Putamen (tissue), 1 donor: ENCODE measurements at places on chromosomes 11 and 22.

DNA sequence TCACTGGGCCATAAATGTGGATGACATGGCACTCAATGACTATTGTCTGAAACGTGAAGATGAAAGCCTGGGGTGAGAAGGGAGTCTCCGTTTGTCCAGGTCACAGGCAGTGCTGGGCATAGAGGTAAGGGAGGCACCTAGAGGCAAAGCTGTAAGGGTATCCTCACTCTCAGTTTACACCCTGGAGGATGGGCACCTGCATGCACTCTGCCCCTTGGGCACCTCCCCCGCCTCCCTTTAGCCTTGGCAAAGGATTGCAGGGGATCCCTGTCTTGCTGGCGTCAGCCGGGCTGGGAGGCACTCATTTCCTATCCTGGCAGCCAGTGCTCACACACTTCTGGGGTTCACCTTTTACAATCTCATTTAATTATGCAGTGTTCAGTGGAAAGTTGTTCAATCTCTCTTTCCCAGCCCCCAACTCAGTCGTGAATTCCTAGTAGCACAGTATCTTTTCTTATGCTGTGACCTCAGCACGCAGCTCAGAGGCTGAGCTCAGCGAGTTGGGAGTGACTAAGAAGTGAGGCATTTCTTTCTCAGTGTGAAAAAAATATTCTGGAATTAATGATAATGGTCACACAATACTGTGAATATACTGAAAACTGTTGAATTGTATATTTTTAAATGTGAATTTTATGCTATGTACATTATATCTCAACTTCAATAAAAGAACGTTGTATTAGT lies 866.6 kb downstream of the BRD1 start:
- no peak for DNase-seq

DNA sequence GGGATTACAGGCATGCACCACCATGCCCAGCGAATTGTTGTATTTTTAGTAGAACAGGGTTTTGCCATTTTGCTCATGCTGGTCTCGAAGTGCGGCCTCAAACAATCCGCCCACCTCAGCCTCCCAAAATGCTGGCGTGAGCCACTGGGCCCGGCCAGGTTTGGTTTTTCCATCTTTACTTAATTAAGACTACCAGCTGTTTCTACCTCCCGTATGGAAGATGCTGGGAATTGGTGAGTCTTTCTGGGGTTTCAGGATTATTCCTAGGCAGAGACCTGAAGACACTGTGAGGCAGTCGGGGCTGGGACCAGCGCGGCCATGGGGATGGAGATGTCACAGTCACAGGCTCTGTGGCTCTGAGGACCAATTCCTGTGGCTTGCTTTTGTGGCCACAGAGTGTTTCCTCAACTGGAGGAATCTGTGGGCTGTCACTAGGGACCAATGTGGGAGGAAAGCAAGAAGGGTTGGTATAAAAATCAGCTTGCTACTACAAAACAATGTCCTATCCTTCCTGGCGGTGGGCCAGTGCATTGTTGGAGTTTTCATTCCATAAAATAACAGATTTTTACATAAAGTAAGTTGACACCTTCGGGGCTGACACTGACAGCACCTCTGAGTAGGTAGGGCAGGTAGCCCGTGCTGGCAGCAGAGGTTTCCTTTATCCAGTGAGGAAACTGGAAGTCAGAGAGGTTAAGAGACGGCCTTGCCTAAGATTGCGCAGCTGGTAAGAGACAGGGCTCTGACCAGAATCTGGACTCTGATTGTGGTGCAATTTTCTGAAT lies 8.4 kb upstream of the FTH1 start:
- no peak for DNase-seq

- DNase-seq: peak; percentile 87
Observed at GRCh38 chr11:20367313-20367948, 3.9 kb downstream of the HTATIP2 start.

DNA sequence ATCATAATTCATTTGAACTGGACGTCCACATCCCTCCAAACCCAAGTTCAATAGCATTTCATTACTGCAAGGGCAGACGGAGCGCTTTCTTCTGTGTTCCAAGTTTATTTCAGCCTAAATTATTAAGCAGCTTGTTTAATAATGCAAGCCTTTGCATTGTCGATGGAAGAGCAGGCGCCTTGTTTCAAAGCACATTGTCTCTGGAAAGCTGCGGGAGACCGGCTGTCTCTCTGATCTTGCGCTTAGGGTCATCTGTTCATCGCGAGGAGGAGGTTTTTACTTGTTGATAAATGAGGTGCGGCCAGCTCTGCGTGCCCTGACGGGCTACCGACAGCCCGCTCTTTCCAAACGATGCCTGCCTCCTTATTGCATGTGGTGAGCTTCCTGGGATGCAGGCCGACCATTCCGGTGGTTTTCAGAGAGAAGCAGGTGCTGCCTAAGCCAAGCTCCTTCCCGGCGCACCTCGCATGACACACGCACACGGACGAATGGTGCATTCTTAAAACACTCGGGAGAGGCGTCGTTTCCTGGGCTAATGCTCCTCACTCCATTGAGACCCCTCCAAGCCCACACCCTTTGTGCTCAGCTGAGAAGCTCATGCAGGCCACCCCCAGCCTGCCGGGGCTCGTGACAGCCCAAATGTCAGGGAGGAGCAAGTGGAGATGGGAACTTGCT lies 456.9 kb downstream of the BRD1 start:
- no peak for DNase-seq

- no peak for DNase-seq
Observed at GRCh38 chr11:73402834-73403185, 26.6 kb downstream of the RELT start.

DNA sequence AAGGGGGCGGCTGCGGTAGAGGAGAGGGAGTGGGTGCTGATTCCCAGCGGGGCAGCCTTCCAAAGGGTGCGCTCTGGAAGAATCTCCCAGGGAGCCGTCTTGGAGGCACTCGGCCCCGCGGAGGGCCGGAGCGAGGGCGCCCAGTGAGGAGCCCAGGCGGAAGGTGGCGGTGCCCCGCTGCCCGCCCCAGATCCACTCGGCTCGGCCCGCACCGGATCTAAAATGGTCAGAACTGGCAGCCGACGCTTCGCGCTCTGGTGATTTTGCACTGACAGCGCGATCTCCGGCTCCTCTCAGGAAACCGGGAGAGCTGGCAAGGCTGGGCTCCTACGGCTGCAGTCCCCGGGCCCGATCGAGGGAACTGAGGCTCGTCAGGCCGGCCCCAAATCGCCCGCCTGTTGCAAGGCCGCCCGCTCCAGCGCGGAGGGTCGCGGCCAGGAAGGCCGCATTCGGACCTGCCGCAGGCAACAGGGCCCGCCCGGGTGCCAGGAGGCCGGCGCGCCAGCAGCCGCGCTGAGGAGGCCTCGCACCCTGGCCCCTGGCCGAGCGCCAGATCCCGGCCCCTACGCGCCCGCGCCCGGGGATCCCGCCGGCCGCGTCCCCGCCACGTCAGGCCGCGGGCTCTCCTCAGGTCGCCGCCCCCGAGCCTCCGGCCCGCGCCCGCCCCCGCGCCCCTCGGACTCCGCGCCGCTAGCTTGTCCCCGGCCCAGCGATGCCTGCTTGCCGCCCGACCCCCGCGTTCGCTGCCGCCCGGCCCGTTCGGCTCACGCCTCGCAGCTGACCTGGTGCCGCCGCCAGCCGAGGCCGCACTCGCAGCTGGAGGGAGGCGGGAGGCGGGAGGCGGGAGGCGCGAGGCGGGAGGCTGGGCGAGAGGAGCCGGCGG lies at the start of gene KLHL22:
Gene KLHL22, minus strand, starts transcription at position 818 of the 883 bp plus-strand sequence. CDS start 6,584 bp downstream, outside the sequence.
- peak; percentile 37 for DNase-seq

- DNase-seq: no peak
Observed at GRCh38 chr11:85826116-85826855, 15.3 kb upstream of the SYTL2 start.

GRCh38 chr11:2599561-2600189 lies 100.1 kb downstream of the KCNQ1OT1 start:
- no peak for DNase-seq

DNA sequence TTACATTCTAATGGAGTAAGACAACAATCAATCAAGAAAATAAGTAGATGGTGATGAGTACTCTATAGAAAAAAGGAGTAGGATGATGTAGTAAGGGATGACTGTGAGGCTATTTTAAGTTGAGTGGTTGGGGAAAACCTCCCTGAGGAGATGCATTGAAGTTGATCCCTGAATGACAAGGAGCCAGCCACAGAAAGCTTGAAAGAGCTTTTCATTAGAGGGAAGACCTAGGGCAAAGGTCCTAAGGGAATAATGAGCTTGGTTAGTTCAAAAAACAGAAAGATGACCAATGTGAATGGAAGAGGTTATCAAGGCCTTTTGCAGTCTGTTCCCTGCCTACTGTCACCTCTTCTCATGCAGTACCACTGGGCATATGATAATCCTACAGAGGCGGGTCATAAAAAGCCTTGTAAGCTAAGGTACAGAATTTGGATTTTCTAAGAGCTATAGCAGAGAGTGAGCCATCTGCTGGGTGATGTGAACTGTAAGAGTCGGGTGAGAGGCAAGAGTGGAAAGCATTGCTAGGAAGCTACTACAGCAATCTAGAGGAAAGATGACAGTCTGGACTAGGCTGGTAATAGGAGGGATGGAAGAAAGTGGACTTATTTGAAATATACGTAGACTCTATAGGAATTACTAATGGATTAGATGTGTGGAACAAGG lies 3.1 kb downstream of the PPP2R1B start:
- no peak for DNase-seq

- no peak for DNase-seq
Observed at GRCh38 chr11:1308743-1309497, 512 bp downstream of the TOLLIP start.

DNA sequence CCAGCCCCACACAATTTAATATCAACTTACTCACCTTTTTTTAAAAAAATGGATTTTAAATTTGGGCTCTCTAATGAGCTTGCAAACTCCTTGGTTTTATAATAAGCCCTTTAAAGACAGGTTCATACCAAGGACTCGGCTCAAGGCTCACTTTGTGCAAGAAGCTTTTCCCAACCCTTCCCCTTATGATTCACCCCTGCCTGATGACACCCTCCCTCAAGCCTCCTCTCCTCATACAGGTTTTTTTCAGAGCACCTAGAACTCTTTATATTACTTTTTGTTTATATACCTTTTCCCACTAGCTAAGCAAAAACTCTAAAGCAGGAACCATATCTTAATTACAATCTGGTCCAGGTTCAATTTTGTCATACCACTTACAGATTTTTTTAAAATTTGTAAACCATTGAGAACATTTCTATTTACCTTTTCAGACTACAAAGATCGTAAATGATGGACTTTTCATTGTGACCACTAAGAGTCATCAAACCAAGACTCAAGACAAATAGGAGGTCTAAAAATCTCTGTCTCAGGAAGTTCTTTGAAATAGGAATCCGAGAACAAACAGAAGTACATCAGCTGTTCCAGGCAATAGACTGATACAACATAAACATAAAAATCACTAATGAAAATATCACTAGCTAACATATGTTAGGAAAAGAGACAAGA lies 13.1 kb upstream of the EXPH5 start:
- DNase-seq: no peak

- DNase-seq: no peak
Observed at GRCh38 chr11:43997022-43997660, 50.6 kb upstream of the ACCSL start.

DNA sequence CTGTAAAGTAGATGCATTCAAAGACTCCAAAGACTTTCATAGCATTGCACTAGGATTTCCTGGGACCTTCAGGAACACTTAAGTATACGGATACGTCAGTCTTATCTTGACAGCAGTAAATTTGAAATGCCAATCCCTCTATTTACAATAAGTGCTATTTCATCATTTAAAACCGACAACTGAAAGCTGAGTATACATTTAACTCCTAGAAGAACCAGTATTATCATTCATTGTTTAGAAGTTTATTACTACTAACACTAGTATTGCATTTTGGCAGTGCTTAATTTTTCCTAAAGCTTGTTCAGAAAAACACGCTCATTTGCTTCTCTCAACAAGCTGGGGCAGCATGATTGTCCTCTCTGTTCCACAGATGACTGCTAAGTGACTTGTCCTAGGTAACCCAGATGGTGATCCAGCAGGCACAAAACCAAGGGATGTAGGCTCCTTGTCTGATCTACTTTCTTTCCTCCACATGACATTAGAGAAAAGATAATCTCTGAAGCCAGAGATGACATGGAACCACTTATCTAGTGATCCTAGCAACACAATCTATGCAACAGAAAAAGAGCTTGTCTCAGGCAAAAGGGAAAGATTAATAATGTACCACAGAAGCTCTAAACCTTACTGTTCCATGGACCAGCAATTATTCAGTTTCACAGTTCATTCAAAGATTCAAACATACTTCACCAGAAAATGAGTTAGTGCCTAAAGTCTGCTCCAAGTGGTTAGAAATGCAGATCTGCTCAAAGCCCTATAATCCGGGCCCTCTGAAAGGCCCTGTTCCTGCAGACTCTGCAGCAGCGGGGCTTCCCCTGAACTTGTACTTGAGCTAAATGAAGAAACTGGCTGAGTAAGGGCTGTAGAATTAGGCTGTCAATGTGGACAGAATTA lies 5.2 kb downstream of the MAML2 start:
- DNase-seq: peak; percentile 36

- DNase-seq: no peak
Observed at GRCh38 chr11:46391578-46392420, at the start of gene CHRM4. Gene CHRM4, minus strand, starts transcription at chr11:46391776. Its CDS starts 5,219 bp downstream, at chr11:46386557.

GRCh38 chr11:10701982-10702381 lies 8.4 kb upstream of the IRAG1 start:
- DNase-seq: no peak

- no peak for DNase-seq
Observed at GRCh38 chr11:64591257-64592233, 525 bp downstream of the SLC22A12 start.

GRCh38 chr11:120182372-120182771 lies 28.5 kb upstream of the OAF start:
- DNase-seq: peak; percentile 52

- DNase-seq: no peak
Observed at GRCh38 chr11:75023446-75024067, 34.8 kb downstream of the NEU3 start.

- no peak for DNase-seq
Observed at GRCh38 chr11:115148691-115149090, 355.5 kb downstream of the CADM1 start.

GRCh38 chr22:29427176-29427760 lies 11.1 kb upstream of the RFPL1 start:
- DNase-seq: no peak

DNA sequence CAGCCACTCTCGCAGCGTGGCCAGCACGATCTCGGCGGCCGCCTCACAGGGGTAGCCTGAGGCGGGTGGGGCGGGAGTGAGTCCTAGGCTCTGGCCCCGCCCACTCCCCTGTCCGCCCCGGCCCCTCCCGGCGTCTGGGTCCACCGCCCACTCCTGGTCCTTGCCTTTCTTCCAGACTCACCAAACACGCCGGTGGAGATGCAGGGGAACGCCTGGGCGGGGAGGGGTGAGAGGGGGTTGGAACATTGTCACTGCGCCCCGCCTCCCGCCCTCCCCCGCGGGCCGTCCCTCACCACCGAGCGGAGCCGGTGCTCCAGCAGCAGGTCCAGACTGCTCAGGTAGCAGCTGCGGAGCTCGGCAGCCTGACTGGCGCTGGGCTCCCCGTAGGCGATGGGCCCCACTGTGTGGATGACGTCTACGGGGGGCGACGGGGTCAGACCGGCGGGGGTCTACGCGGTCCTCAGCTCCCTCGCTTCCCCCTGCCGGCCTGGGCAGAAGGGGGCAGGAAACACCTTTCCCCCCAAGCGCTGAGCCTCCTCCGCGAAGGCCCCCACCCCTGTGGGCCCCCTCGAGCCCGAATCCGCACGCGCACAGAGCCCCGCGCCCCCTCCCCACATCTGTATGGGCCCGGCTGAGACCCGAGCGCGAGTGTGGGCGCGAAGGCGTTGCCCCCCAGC lies 13.2 kb downstream of the OTUB1 start:
- no peak for DNase-seq
